Ovary (tissue), 10 donors: ENCODE measurements at places on chromosomes 3 and 15.

DNA sequence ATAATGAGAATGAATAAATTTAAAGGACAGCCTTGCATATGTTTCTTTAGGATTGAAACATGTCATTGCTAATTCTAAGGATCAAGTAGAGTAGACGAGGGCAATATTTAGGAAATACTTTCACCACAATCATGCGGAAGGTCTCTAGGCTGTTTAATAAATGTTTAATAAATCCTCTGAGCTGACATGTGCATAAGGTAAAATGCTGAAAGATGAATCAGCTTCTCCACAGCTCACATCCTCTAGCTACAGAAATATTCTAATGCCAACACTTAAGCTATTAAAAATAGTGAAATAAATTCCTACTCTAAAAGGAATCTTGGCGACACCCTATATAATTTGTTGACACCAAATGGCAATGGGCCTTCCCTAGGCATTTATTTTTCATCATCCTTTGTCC lies 407.3 kb downstream of the TBL1XR1 start:
- no peak for DNase-seq

GRCh38 chr3:159757341-159758060 lies 231.1 kb upstream of the IL12A start:
- DNase-seq: no peak

GRCh38 chr15:87267798-87268197 lies 988.7 kb downstream of the NTRK3 start:
- DNase-seq: no peak

GRCh38 chr15:48963524-48964113 lies at the start of gene SHC4:
Gene SHC4, minus strand, starts transcription at chr15:48963919. Its CDS starts 904 bp downstream, at chr15:48963015.
- peak; percentile 62 for DNase-seq

GRCh38 chr15:25960273-25960672 lies 97.1 kb upstream of the ATP10A start:
- no peak for DNase-seq
